ENCODE measurements at places on chromosomes 7 and 10.

DNA sequence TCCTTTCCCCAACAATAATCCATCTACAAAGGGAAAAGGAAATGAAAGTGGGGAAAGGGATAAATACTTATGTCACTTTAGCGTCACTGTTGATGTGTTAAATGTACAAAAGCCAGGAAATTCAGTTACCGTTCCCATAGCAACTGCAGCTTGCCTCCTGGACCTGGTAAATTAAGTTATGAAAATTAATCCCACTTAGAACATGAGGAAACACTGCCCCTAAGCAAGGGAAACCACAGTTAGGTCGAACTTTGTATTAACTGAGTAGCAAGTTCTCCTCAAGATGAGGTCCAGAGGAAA, 338.2 kb upstream of the AOAH start:
- no peak for DNase-seq

- DNase-seq, result no peak
Measured at GRCh38 chr10:61187601-61188000, 243.6 kb upstream of the RHOBTB1 start.

DNA sequence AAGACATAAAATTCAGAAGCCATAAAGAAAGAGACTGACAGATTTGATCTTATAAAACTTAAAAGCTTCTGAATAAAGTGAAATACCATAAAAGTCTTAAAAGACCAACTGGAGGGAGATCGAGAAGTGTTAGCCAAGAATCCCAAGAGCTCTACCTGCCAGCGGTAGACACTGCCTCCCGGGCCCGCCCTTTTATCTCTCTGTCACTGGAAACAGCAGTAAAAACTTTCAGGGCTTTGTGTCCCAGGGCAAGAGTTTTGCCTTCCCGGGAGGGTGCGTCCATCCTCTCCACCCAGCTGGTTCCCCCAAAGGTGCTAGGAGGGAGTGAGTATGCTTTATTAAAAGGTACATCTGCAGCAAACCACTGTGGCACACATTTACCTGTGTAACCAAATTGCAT, 5.8 kb downstream of the PLA2G12B start:
- no peak for DNase-seq

- DNase-seq, result no peak
Measured at GRCh38 chr7:155340071-155340531, 42.4 kb downstream of the INSIG1 start.

DNA sequence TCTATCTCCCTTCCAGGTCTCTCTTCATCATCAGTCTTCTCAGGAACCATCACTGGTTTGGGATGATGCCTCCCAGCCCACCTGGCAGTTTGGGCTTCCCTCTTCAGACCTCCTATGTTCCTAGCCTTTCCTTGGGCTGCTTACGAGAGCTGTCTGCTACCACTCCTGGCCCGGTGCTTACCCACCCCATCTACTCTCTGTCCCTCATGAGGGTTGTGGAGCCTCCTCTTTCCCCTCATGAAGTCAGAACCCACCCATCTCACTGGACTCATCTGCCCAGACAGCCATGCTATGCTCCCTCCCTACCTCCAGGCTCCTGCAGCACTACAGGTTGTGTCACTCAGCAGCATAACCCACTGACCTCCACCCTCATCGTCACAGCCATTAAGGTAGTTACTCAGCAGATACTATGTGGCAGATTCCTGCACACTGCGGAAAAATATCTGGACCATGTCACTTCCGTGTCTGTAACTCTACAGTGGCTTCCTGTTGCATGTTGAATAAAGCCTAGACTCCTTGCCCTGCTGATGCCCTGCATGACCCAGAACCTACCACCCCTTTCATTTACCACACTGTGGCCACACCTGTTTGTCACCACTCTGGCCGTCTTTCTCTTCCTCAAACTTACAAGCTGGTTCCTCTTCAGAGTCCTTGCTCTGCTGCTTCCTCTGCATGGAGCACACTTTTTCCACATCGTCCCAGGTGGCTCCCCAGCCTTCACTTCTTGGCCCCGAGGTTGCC, 2.0 kb downstream of the DBNL start:
- DNase-seq, result peak; percentile 34

DNA sequence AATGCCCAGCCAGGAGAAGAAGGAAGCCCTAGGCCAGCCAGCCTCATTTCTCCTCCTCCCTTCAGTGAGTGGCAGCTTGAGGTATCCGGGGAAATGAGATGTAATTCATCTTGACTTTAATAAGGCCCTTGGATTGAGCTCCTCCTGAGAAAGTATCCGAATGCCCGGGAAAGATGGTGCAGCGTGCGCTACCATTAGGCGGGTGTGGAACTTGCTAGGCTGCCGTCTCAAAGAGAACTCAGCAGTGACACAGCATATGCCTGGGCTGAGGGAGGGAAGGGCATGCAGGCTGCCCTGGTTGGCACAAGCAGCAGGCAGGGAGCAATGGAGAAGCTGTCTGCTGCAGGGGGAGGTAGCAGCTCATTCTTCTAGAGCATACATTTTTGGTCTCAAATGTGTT, 659.8 kb upstream of the FOXK1 start:
- no peak for DNase-seq

GRCh38 chr10:79560160-79560709, at the start of gene SFTPA2:
Gene SFTPA2, minus strand, starts transcription at chr10:79560407. Its CDS starts 924 bp downstream, at chr10:79559483.
- no peak for DNase-seq

GRCh38 chr10:59868696-59869593, 37.4 kb downstream of the CCDC6 start:
- DNase-seq, result no peak
